ENCODE measurements at places on chromosomes 13 and 19.
A peak's percentile ranks its signal among the peaks of the same experiment; 100 is the strongest.

- no peak for DNase-seq
These were observed 213.9 kb upstream of the ZNF536 start for GRCh38 chr19:30158067-30158892.

GRCh38 chr13:37736045-37736444, 133.5 kb downstream of the TRPC4 start:
- DNase-seq = peak; percentile 68

- DNase-seq = peak; percentile 90
These were observed 45.2 kb downstream of the CDADC1 start for GRCh38 chr13:49292742-49293486.

DNA sequence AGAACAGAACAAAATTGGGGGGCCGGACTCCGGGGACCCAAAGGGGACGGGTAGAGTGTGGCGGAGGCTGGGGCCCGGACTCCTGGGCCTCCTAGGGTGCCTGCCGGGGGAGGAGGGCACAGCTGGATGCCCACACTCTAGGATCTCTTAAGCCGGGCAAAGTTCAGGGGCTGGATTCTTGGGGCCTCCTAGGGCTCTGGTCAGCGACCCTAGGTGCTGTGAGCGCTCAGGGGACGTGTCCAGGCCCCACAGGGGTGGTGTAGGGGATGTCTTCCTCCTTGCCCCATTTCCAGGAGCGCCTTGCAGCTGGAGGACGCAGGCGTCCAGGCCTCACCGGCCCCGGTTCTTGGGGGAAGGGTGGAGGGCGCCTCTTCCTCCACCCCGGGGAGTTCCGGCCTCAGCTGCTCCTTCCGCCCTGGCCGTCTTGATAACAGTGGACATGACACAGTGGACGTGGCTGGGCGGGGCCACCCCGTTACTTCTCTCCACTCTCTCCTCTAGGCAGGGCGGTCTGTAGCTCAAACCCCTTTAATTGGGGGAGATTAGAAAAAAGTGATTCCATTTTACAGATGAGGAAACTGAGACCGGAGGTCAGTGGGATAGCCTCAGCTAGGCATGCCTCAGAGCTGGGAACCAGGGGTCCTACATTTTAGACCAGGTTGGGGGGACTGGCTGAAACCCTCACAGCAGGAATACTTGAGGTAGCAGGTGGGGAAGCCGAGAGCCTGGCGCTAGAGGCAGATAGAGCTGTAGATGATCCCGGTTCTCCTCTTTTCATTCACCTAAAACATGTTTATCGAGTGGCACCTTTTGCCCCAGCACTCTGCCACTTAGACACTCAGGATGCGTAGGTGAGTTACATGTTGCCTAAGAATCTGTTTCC, 705 bp downstream of the STXBP2 start:
- DNase-seq = no peak

GRCh38 chr13:98315902-98316301, 138.8 kb upstream of the RNF113B start:
- no peak for DNase-seq

DNA sequence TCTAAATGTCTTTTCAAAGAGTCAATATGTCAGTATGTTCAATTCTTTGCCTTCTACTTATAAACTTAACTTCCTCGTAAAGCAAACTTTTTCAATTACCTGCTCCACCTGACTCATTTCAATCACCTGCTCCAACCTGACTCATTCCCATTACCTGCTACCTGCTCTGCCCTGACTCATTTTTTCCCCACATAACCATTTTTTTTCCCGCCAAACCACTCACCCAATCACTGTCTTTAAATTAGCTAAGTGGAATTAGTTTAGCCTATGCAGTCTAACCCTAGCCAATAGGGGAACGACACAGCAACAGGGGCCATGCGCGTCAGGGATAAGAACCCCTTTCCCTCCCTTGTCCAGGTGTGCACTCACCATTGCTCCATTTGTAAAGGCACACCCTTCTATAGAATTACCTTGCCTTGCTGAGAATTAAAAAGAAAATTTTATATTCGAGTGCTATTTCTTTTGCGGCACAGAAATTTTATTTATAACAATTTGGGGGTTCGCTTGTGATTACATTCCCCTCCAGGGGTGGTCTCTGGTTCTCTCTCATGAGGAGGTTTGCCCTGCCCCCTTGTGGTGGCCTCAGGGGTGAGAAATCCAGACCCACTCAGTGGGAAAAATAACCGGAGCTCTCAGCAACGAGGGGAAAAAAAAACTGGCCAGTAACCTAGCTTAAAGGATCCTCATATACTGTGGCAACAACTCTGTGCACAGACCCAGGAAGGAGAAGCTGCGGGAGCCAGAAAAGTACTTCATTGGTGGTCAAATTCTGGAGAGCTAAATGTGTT, 193.1 kb downstream of the ZNF486 start:
- DNase-seq = peak; percentile 68

DNA sequence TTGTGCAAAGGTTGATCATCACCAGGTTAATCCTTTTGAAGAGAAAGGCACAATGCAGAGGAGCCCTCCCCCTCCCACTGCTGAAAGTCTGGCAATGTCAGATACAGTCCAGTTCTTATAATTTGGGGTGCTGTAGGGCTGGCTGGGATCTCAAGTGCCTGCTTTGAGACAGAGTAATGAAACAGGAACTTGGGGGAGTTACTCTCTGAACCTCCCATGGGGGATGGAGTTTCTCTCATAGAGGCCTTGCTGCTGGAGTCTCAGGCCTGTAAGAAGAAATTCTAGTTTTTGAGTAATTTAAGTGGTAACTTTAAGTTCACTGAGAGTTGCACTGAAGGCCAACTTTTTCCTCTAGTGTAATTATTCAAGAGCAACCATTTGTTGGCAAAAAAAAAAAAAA, 410.5 kb downstream of the KCNRG start:
- DNase-seq = no peak
